Cortex of kidney (tissue), 1 donor: ENCODE measurements at places on chromosomes 1 and 21.

DNA sequence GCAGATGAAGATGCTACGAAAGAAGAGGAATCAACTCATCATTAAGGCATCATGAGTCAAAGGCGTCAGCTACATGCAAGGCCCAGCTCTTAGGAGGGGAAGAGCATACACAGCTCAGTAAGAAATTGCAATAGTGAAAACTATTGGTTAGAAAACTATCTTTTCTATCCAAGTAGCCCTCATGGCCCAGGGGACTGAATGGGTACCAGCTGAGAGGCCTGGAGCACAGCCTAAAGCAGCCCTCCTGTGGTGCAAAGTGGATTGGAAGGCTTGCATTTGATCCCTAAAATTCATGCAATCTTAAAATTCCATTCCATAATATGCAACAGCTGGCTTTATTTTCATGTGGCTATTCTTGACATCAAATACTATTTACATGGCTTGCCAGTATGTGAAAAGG, 251.8 kb upstream of the USP24 start:
- DNase-seq = no peak

- no peak for DNase-seq
Observed at GRCh38 chr1:27011058-27011764, 1.4 kb downstream of the TENT5B start.

GRCh38 chr1:15918962-15919715, 56.8 kb downstream of the ZBTB17 start:
- DNase-seq = no peak

DNA sequence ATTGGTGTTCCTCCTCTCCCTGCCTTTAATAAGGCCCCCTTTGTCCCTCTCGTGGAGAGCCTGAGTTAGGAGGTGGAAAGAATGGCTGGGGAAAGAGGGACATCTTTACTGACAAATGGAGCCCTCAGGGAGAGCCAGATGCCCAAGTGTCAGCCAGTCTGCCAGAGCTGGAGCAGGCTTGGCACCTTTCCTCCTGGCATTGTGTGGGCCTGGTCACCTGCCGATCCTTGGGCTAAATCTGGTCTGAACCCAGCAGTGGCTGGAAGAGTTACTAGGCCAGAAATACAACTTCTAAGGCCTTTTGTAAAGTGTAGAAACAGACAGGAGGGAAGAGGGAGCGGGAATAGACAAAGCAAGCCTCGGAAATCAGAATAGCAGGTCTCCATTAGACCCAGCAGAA, 24.9 kb downstream of the VANGL1 start:
- no peak for DNase-seq

- no peak for DNase-seq
Observed at GRCh38 chr1:160030657-160031364, 979 bp downstream of the PIGM start.

- DNase-seq = no peak
Observed at GRCh38 chr1:118084400-118084799, 100.6 kb downstream of the SPAG17 start.

DNA sequence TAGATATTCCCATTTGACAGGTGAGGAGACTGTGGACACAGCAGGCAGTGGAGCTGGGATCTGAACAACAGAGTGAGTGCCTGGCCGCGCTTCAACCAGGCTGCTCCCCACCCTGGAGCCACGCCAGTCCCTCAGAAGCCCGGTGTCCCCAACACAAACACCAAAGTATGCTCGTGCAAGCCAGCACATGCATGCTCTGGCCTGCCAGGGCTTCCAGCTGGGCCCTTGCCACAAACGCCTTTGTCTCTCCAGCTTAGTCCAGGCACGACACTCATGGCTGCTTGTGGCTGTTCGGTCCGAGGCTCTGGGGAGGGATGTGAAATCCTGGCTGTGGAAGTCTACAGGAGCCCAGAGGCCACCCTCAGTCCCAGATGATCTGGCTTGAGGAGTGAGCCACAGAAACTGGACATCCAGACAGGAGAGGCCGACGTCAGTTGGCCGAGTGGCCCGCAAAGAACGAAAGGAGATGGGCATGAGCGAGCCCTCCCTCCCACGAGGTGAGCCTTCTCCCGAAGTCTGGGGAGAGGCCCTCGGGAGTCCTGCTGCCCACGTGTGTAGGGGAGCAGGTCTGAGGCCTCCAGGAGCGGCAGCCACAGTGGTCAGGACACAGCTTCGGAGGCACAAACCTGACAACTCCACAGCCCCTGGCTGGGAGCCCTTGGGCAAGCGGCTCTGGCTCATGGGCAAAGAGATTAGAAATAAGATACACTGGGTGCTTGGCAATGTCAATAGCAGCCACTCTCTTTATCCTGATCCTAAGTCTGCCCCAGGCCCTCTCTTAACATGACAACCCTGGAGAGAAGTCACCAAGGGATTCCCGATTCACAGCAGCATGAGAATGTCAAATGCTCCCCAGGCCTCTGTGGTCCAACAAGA, 117.1 kb upstream of the IFFO2 start:
- DNase-seq = no peak

DNA sequence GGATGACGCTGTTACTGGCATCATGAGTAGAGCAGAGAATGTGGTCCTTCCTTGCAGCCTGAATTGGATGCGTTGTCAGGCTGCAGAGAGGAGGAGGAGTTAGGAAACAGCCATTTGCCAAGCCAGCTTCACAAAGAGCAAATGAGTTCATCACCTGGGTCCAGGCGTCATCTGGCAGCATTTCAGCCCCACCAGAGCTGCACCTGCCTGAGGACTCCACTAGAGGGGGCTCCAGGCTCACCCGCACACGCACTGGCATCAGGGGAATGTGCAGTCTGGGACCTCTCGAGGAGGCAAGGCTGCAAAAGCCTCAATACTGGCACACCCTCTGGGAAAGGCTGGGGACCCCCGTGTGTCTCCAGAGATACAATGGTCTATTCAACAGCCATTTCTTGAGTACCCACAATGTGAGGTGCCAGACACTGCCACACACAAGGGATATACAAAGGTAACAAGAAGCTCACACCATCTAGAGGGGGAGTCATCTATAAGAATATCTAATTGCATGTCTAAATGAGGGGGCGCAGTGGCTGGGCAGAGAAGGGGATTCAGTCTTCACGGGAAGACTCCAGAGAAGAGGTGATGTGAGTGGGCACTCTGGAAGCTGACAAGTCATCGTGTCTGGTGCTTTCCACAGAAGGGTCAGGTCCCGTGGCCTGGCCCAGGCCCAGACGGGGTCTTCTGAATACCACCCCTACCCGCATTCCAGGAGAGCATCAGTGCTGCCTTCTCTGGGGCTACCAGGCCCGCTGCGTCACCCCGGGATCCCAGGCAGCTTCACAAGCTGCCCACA, 53.5 kb upstream of the CNTN2 start:
- DNase-seq = no peak

- no peak for DNase-seq
Observed at GRCh38 chr1:155695072-155695471, 6.2 kb downstream of the DAP3 start.

GRCh38 chr1:54795356-54795665, 5.8 kb downstream of the TTC22 start:
- DNase-seq = no peak

- DNase-seq = no peak
Observed at GRCh38 chr1:148010527-148010926, 82.3 kb downstream of the GPR89B start.

- no peak for DNase-seq
Observed at GRCh38 chr1:236151739-236152424, 9.5 kb downstream of the GPR137B start.

DNA sequence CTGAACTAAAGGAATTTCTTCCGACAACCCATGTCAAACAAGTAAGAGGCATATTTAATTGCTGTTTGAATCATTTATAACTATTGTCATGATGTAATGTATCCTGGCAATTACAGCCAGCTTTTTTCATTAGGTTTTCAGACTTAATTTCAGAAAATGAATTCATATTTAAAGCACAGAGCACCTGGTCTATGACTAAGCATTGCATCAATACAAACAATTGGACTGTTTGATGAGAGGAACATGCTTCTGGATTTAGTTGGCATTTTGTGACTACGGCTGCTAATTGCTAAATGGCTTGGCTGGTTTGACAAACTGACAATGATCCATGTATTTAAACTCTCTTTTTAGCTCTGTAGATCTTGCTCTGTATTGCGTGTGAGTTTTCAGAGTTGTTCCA, 853.4 kb downstream of the NCAM2 start:
- no peak for DNase-seq

GRCh38 chr1:3912809-3913685, 13.0 kb upstream of the C1orf174 start:
- DNase-seq = no peak

DNA sequence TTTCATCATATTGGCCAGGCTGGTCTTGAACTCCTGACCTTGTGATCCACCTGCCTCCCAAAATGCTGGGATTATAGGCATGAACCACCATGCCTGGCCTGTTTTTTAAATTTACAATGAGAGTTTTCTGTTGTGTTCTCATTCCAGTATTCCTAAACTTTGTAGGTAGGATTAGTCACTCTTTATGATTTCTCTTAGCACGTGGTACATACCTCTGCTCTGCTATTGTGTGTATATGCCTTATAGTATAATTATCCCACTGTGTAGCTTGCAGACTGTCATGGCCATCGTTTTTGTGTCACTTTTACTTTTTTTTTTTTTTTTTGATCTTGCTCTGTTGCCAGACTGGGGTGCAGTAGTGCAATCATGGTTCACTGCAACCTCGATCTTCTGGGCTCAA, 14.5 kb downstream of the PATJ start:
- DNase-seq = no peak

- no peak for DNase-seq
Observed at GRCh38 chr1:7705048-7705907, 65.8 kb upstream of the VAMP3 start.

DNA sequence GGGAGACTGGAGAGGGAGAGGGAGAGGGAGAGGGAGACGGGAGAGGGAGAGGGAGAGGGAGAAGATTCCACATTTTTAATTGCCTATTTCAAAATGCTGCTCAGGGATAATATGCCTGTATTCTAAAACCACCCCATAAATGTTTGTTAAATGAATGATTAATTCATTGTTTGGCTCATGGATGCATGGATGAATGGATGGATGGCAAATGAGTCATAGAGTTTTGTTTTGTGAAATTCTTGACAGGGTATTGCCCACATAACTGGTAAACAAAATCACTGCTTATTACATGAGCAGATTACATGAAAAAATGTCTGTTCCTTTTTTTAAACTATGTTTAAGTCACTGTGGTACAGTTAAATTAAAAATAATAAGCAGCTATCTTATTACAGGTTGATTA, 220.4 kb downstream of the ZP4 start:
- DNase-seq = no peak

DNA sequence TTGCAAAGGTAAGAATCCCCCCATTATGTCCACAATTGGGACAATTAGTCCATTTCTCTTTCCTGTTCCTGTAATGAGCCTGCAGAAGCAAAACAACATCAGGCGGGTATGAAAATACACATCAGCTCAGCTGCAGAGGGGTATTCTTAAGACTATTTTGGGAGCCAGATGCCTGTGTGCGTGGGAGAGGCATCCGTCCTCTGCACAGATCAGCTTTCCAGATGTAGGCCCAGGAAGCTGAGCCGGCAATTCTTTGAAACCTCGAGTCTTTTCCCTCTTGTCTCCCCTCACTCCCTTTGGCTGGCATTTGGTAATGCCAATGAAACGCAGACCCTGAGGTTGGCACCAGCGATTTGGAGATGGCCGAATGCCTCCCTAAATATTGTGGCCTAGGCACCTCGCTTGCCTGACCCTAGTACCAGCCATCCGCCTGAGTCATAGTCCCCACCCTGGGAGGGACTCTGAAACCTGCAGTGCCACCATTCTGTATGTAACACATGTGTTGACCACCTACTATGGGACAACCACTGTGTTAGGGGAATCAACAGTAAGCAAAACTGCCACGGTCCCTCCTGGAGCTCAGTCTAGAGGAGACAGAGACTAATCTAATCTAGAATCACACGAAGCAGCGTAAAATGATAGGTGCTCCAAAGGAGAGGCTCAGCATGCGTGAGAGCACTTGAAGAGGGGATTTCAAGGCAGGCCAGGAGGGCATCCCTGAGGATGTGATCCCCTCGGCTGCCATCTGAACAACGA, 603.0 kb downstream of the MATN1 start:
- no peak for DNase-seq

GRCh38 chr1:119895102-119895501, 1.2 kb downstream of the ADAM30 start:
- DNase-seq = no peak

- DNase-seq = no peak
Observed at GRCh38 chr1:53334781-53335180, 6.9 kb upstream of the LRP8 start.

DNA sequence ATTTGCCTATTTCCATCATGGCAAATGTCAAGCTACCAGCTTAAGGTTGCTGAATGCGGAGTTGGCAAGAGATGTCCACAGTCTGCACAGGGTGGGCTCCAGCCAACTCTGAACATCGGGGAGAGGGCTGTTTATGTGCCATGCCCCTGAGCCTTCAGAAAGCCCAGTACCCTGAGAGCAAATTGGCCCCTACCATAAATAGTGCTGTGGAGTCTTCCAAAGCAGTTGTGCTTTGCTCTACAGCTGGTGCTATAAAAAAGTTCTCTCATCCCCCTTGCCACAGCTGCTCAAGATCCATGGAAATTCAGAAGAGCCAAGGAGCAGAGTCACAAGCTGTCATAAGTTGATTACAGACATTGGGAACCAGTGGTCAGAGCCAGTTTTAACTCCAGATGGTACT, 85.6 kb upstream of the CLDN14 start:
- no peak for DNase-seq

- DNase-seq = no peak
Observed at GRCh38 chr1:198856601-198857000, 217.8 kb downstream of the PTPRC start.

DNA sequence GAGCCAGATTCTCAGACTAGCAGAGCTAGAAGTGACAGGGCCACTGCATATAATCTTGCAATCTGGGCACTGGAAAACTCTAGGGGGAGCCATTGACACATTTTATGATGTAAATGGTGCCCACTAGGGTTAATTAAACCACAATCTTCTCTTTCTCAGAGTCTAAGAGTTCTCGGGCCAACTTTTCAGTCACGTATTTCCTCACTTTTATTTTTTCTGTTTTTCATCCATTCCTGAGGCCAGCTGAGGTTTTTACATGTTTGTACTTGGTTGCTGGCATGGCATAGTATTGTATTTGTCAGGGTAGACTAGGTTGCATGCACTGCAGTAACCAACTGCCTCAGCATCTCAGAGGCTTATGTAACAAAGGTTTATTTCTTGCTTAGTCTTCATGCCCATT, 138.2 kb downstream of the ZNF326 start:
- DNase-seq = no peak

DNA sequence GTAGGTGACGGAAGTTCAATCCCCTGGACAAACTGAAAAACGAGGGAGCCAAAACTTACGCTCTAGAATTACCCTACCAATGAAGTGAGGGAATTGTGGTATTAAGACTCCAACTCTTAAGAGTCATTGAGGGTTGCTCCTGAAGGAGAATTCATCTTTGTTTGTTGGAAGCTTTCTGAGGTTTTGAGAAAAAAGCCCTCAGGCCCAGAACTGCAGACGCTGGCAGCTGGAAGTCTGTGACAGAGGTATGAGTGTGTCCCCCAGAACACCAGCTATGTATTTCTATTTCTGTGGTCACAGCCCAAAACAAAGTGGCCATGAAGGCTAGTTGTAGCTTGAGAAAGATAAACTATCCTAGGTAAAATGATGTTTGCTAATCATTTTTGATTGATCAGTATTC, 438.8 kb upstream of the B3GALT2 start:
- DNase-seq = no peak

GRCh38 chr1:228403231-228403631, 3.4 kb downstream of the TRIM11 start:
- DNase-seq = no peak
